ENCODE measurements at places on chromosomes 2 and 18.

DNA sequence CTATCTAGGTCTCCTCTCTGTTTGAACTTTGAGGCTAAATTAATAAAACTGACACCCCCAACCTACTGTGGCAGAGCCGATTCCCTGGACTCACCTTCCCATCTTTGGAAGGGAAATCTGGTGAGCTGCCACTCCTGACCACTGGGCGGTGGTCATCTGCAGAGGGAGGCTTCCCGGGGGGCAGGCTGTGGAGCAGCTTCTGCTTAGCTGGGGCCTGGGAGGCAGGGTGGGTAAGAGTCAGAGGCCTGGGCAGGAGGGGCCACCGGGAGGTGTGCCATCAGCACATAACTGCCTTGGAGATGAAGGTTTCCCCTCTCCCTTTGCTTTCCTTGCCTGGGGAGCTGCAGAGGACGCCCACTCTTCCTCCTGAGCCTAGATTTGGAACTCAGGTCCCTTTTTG lies 2.3 kb upstream of the NPPC start:
- no peak for DNase-seq

GRCh38 chr2:29293830-29294438 lies 178.7 kb downstream of the CLIP4 start:
- no peak for DNase-seq

- DNase-seq: no peak
Observed at GRCh38 chr2:109068811-109069210, 60.2 kb upstream of the SH3RF3 start.

- DNase-seq: peak; percentile 50
Observed at GRCh38 chr2:218400167-218400929, 680 bp downstream of the CTDSP1 start.

DNA sequence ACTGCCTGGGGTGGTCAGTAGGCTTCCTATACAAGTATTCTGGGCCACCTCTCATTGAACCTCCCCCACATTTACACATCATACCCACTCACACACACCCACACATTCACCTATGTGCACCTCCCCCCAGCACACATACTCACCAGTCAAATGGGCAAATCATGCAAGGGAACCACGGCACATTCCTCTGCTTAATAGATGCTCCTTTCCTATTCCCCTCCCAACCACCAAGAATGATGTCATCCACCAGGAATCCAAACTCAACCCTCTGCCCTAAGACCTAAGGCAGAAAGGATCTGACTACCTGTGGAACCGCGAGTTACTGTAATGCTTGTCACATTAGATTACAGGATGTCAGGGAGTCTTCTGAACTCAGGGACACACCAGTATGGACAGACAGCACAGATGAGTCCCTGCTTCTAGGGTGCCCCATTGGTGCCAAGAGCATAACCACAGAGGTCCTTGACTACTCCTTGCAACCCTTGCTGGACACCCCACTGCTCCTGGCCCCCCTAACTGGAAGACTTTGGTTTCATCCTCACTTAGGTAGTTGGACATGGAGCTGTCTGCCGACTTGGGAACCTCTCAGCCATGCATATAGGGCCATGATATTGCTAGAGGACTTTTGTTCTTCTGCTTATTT lies 21.5 kb upstream of the CAB39 start:
- no peak for DNase-seq

DNA sequence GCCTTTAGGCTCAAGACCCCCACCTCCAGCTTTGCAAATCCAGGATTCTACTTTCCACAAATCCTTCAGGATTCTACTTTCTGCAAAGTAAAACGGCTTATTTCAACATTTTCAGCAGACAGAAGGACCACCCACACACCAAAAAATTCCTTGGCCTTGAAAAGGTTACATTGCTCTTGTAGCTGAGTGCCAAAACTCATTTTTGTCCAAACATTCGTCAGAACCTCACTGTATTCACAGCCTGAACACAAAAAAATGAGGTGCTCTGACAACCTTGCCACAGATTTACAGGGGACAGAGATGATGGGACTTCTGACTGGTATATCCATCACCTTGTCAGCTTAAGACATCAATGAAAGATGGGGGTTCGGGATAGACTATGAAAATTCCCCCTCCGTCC lies 63.0 kb upstream of the COX7A2L start:
- no peak for DNase-seq
